Neural crest cell (in vitro differentiated cells): ENCODE measurements at places on chromosomes 6 and 20. TPM values are rescaled to one million over a fixed set of nuclear protein-coding genes. Genes with fewer than 3 reads are reported as not detected.

DNA sequence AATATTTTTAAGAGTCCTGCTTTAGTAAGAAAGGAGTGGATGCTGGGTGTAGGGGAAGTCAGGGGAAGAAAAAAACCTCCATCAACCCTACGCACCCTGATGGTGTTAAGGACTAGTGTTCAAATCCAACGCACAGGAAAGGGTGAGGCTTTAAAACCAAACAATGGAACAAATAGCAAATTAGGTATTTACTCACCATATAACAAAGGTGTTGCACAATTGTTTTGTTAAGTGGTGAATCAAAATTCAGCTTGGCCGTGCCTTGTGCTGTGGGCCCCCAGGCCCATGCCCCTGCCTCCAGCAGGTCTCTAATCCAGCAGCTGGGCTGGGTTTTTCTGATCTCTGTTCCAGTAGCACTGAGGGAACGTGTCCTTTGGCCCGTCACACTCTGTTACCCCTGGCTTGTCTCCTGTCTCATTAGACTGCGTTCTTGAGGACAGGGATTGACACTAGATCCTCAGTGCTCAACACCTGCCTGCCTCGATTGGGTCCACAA lies 11.8 kb downstream of the FAM83D start:
- H3K4me1 ChIP-seq: peaks cover 15% of the 10 kb centered on the region
- no peaks in the 10 kb centered on the region for H3K27me3 ChIP-seq
- DNase-seq: no peak
- peaks cover 8% of the 10 kb centered on the region for H3K36me3 ChIP-seq

- no peaks in the 10 kb centered on the region for H3K27me3 ChIP-seq
- H3K4me3 ChIP-seq: no peak overlapping the region
- no peak overlapping the region for H3K27ac ChIP-seq
- H3K4me1 ChIP-seq: peaks cover 14% of the 10 kb centered on the region
Observed at GRCh38 chr6:37848371-37848770, 28.8 kb downstream of the ZFAND3 start.

DNA sequence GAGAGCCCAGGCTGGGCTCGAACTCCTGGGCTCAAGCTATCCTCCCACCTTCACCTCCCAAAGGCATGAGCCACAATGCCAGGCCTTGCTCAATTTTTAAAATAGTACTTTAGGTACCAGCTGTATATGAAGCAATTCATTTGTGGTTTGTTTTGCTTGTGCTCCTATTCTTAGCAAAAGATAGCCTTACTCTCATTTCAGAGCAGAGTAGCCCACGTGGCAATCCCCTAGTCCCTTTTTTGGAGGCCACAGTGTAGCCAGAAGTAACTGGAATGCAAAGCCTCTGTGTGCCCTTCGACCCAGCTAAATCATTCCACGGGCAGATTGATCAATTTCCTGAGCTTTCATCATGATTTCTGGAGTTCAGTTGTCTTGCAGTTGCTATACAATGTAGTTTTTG lies 372.2 kb downstream of the NRN1 start:
- H3K36me3 ChIP-seq: no peaks in the 10 kb centered on the region
- no peak for DNase-seq
- no peak overlapping the region for H3K4me3 ChIP-seq

DNA sequence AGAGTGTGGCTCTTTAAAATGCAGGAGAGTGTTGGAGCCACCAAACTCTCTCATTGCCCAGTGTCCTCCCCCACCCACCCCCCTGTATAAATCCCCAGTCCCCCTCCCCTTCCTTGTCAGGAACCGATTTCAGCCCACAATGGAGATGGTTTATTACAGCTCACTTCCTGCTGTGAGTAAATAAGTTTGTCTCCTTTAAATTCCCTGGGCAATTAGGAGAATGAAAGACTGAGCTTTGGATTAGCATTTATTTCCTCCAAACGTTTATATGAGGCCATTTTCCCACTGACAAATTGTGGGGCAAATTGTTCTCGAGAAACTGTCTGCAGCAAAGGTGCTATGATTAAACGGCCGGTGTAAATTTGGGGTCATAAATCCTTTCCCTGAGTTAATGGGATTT lies 128.8 kb downstream of the DHX35 start:
- H3K27ac ChIP-seq: no peak overlapping the region
- no peak for DNase-seq
- H3K4me1 ChIP-seq: peaks cover 14% of the 10 kb centered on the region
- no peaks in the 10 kb centered on the region for H3K27me3 ChIP-seq
- no peak overlapping the region for H3K4me3 ChIP-seq

The IL22RA2 gene
- total RNA-seq: not detected in 2 replicates

The SSTR4 gene
- not detected in 2 replicates for total RNA-seq
